ENCODE measurements at places on chromosomes 6 and 20. TPM values are rescaled to one million over a fixed set of nuclear protein-coding genes. Genes with fewer than 3 reads are reported as not detected.

GRCh38 chr6:29589423-29590048 is 4.6 kb downstream of the OR2H2 start:
- DNase-seq = peak; percentile 68

DNA sequence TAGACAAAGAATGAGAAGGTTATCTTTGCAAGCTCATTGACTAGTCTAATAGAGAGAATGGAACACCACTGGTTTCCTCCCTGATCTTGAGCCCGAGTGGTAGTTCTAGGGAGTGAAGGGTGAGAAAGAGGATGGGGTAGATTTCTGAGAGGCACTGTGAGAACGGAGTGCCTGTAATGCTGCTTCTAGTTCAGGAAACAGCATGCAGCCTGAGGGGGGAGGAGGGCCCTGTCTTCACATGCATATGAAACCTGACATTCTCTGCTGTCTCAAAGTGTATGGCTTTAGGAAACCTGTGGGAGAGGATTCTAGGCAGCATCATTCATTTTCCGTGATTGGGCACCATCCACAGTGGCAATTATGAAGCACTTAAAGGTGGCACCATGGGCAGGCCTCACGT is 259.4 kb upstream of the MAN1A1 start:
- no peak for DNase-seq

- no peak for DNase-seq
Observed at GRCh38 chr6:149990212-149990660, 26.5 kb downstream of the ULBP1 start.

GRCh38 chr6:125784365-125784764 is 6.4 kb upstream of the NCOA7 start:
- DNase-seq = no peak

GRCh38 chr6:82216549-82216948 is 31.0 kb downstream of the IBTK start:
- no peak for DNase-seq

The AGER gene
- total RNA-seq = 21.6 TPM

The PPP1R3D gene
- 4.8 TPM for total RNA-seq

The SYNCRIP gene
- 78.3 TPM for total RNA-seq

The RAB44 gene
- 0.07 TPM for total RNA-seq

- no peak for DNase-seq
Observed at GRCh38 chr6:11042750-11043377, 1.2 kb downstream of the ELOVL2 start.

GRCh38 chr6:38067263-38067980 is 247.9 kb downstream of the ZFAND3 start:
- DNase-seq = no peak

The PROCR gene
- total RNA-seq = 2.3 TPM

GRCh38 chr6:140670021-140670420 is 1295.6 kb upstream of the CITED2 start:
- DNase-seq = no peak

The GSTA3 gene
- total RNA-seq = not detected

DNA sequence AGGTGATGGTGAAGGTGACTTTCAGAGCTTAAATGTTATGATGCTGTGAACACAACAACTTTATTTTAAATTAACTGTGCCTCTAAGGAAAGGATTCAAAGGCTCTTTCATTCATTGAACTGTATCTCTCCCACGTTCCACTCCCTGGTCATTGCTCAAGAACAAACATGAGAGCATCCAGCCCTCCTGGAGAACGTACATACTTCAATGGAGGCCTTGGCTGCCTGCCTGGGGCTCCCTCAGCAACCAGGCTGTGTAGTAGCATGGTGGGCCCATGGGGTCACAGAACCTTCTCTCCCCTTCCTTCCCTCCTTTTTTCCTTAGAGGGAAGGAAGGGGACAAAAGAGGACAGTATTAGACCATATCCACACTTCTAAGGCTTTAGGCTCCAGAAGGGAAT is 234.3 kb downstream of the CDC5L start:
- DNase-seq = no peak

GRCh38 chr6:125507987-125508655 is 206.4 kb upstream of the HDDC2 start:
- no peak for DNase-seq

DNA sequence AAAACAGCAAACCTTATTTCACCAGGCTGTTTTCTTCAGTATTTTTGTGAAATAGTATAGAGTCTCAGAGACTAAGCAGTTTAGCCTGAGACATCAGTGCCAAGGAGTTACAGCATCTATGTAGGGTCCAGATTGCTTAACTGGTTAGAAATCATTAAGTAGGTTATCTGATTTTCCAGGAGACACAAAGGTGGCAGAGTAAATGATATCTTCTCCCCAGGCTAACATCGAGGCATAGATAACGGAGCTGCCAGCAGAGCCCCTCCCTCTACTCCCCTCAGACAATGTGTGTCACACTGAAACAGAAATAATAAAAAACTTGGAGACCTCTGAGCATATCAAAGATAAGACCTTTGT is 473.0 kb upstream of the CITED2 start:
- DNase-seq = no peak

GRCh38 chr6:28357036-28357435 is 7.3 kb downstream of the ZKSCAN3 start:
- DNase-seq = no peak

GRCh38 chr6:48021904-48022303 is 89.1 kb downstream of the PTCHD4 start:
- no peak for DNase-seq

The MROH8 gene
- 3.3 TPM for total RNA-seq

DNA sequence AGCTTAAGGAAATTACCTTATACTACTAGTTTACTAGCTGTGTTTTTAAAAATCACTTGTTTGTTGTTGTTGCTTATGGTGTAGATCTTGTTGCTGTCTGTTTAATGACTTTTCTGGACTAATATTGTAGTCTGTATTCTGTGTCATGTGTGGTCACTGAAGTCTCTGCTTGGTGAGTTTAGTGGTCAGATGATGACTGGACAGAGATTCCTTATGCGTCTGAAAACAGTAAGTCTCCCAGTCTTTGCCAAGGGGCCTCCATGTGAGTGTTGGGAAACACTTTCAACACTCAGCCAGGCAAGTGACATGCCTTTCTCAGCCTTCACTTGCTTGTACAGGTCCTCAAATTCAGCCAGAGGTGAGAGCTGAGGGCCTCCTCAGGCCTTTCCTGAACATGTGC is 256.9 kb upstream of the RNF24 start:
- no peak for DNase-seq

The SUMO4 gene
- 11.2 TPM for total RNA-seq

DNA sequence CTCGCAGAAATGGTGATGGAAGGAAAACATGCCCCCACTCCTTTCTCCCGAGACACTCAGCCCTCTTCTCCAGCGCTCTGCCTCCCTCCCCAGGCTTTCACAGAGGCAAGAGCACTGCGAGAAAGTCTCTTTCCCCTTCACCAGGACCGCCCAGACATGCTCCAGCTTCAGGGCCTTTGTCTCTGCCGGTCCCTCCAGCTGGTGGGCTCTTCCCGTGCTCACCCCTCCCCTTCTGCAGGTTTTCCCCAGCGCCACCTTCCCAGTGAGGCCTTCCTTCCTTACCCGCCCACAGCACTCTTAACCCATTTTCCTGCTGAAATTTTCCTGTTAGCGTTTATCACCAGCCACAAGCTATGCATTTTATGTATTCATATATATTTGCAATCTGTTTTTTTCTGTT is 86.2 kb downstream of the TFAP2C start:
- no peak for DNase-seq

- no peak for DNase-seq
Observed at GRCh38 chr6:41077536-41077935, 4.8 kb downstream of the NFYA start.

- DNase-seq = no peak
Observed at GRCh38 chr20:38985603-38986170, 23.5 kb downstream of the DHX35 start.

- no peak for DNase-seq
Observed at GRCh38 chr6:100134703-100135102, 140.7 kb upstream of the MCHR2 start.

GRCh38 chr20:48411919-48412522 is 415.8 kb downstream of the PREX1 start:
- DNase-seq = no peak

GRCh38 chr6:86453232-86453631 is 484.1 kb upstream of the HTR1E start:
- no peak for DNase-seq

DNA sequence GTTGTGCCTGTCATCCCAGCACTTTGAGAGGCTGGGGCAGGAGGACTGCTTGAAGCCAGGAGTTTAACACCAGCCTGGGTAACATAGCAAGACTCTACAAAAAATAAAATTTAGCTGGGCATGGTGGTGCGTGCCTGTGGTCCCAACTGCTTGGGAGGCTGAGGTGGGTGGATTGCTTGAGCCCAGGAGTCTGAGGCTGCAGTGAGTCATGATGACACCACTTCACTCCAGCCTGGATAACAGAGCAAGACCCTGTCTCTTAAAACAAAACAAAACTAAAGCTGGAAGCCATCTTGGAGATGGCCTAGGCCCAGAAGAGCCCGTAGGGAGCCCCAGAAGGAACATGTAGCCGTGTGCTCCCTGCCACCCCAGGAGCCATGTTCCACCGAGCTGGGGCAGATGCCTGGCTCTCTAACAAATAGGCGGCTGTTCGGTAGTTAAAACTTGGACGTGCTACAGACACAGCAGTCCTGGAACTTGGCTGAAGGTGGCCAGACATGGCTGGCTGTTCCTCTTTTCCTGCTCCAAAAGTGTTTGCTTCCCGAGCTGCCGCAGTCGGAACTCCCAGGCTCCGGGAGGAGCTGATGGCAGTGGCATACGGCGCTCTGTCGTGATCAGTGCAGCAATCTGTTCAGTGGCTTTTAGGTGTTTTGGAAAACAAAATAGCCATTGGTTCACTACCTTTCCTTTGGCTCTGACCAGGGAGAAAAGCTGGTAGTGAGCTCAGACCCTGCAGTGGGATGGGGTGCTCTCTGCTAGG is 37.0 kb downstream of the DYNLT1 start:
- DNase-seq = no peak

DNA sequence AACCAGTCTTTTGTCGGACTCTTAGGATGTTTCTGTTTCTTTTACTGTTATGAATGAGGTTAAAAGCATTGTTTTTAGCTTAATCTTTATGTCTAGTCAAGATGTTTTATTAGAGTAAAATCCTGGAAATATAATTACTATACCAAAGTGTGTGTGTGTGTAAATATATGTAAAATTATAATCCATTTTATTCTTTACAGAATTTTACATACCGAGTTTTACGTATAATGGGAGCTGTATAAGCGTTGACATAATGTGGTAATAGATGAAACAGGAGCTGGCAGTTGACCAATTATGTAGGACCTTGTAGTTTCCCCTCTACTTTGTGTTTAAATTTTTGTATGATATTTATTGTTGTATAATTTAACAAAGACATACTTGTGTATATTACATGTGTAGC is 16.7 kb downstream of the MAP3K4 start:
- no peak for DNase-seq

DNA sequence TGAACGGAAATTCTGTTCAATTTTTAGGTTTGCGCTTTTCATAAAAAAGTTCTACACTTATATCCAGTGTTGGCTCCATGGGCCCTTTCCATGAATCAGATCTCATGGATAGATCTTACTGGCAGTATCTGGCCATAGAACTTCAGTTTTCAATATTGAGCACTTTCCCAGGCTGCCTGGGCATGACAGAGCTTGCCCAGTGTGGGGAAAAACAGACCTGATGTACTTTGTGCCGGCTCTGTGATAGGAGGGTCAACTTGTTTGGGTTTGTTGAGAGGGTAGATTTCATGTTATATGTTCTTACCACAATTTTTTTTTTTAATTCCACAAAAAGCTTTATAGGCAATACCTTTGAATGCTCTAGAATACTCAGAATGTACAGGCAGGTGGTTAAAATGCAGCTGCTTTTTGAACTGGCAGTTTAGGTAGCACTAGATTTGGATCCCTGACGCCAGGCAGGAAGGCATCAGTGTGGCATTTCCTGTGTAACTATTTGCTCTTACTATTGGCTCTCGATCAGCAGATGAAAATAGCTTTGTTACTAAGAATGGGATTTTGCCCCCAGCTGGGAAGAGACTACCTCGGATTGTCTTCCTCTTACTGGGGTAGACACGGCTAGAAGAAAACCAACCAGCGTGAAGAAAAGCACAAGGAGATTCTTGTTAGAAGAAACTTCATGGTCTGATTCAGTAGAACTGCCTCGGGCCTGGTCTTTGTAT is 404.9 kb upstream of the SOX4 start:
- no peak for DNase-seq

- DNase-seq = no peak
Observed at GRCh38 chr6:134511984-134512683, 194.2 kb upstream of the SGK1 start.

The MCCD1 gene
- total RNA-seq = not detected

DNA sequence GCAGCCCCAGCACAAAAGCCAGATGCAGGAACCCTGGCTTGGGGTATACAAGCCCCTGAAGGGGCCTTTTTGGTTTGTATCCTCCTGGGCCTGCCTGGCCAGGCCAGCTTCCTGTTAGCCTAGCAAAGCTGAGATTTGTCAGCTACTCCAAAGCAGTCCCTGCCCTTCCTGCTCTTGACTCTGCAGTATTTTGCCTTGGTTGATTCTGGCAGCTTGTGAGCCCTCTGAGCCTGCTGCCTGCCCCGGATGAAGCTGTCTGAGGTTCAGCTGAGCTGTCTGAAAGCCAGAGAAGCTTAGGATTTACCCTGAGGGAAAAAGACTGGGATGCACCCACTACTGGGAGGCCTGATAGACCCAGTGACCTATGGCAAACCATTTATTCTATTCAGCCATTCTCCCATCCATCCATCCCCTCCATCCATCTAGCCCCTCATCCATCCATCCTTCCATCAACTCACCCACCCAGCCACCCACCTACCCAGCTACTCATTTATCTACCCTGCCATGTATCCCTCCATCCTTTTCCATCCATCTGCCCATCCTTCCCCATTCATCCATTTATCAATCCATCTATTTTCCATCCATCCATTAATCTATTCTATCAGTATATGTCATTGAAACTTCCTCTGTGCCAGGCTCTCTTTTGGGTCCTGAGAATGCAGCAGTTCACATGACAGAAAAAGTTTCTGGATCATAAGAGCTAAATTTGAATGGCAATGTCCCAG is 307.5 kb downstream of the DHX35 start:
- DNase-seq = no peak

DNA sequence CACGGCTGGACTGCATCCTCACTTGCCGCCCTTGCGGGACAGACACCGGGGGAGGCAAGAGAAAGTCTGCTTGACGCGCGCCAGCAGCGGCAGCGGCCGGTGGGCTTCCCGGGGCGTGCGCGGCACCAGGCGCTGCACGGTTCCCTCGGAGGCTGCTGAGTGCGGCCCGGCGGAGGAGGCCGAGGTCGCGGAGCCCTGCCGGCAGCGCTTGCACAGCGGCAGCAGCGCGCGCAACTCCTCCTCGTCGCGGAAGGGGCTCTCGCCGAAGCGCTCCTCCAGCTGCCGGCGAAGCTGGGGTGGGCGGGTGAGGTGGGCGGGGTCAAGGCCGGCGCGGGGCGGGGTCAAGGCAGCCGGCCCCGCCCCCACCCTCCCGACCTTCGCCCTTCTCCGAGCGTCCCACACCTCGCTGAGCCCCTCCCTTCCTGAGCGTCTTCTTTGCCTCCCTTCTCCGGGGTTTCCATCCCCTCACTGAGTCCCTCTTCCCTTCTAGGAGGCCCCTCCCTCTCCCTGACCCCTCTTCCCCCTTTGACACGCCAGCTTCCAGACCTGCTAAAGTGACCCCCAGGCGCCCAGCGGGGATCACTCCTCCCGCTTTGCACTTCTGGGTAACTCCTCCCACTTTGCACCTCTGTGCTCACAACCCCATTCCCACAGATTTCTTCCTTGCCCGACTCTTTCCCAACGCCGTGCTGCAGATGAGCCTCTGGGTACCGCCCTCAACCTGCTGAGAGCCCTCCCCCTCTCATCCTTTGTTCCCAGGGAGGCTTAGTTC is 8.8 kb downstream of the DUSP15 start:
- DNase-seq = peak; percentile 67

GRCh38 chr6:1574890-1575209 is 34.9 kb upstream of the FOXC1 start:
- DNase-seq = no peak

The AIF1 gene
- 43.9 TPM for total RNA-seq
